ENCODE measurements at places on chromosomes 7 and 10.

GRCh38 chr10:113491967-113492565, 60.8 kb upstream of the HABP2 start:
- no peak for DNase-seq

GRCh38 chr7:101820703-101821102, 3.3 kb downstream of the CUX1 start:
- no peak for DNase-seq

- DNase-seq = no peak
These were observed 108.0 kb upstream of the KMT2C start for GRCh38 chr7:152543799-152544198.

GRCh38 chr7:116630932-116631671, 40.9 kb upstream of the MET start:
- no peak for DNase-seq

DNA sequence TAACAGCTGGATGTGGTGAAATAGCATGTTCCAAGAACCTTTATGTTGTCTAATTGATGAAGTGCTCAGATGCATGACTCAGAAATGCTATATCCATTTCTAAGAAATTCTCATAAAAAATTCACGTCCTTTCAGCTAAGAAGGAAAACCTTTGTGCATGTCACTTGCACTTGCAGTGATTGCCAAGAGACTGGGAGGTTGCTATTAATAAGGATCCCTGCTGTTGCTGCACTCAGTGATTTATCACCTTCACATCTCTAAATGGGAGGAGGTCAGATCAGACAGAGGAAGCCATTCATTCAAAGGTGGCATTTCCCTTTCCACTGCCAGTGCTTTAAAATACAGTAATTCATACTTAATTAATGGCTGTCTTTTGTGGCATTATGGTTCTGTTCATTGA, 89.5 kb downstream of the THSD7A start:
- no peak for DNase-seq

GRCh38 chr7:116552602-116553001, 27.8 kb downstream of the CAV1 start:
- DNase-seq = no peak

DNA sequence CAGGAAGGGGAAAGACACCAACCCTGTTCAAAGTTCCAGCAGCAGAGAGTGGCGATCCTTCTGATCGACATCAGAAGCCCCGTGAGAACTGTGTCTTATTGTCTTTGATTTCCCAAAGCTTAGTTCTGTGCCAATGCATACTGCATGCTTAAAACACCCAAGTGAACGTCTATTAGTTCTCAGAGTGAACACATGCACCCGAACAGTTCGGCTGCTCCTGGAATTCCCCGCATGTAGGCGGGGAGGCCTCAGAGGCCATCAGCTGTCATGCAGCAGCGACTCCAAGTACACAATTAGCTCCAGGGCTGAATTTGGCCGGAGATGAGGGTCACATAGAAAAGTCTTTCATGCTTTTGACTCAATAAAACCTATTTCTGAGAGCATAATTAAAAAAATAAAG, 276.9 kb downstream of the ZMYND11 start:
- DNase-seq = no peak

DNA sequence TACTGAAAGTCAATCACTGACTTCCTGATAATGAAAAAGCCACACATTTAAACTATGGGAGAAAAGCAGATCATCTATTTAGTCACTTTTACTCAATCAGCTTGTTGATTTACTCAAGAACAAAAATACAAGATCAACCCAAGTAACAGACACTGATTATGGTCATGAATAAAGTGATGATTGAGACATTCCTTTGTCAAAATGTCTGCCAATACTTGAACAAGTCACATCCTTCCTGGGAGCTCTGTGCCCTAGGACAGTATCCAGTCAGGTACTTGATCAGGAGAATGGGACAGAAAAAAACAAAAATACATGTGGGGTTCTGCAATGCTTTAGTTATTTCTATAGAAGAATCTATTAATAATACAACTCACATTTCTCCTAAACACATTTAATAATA, 150.0 kb upstream of the NEBL start:
- DNase-seq = no peak

GRCh38 chr7:101971457-101971856, 154.0 kb downstream of the CUX1 start:
- no peak for DNase-seq

GRCh38 chr10:55641601-55642000, 719.5 kb downstream of the ZWINT start:
- DNase-seq = no peak

- no peak for DNase-seq
These were observed 94.7 kb upstream of the PPP2R2D start for GRCh38 chr10:131806146-131806545.

GRCh38 chr10:113523628-113524027, 29.2 kb upstream of the HABP2 start:
- DNase-seq = no peak

GRCh38 chr7:31102973-31103850, 51.1 kb downstream of the ADCYAP1R1 start:
- DNase-seq = no peak

GRCh38 chr7:113087071-113087998, 708 bp upstream of the GPR85 start:
- DNase-seq = no peak

- DNase-seq = no peak
These were observed 169.2 kb upstream of the WNT16 start for GRCh38 chr7:121159553-121159952.

- no peak for DNase-seq
These were observed 5.9 kb upstream of the IFIT1B start for GRCh38 chr10:89371987-89372386.

GRCh38 chr7:152762056-152762455, 2.5 kb downstream of the ACTR3B start:
- DNase-seq = no peak

DNA sequence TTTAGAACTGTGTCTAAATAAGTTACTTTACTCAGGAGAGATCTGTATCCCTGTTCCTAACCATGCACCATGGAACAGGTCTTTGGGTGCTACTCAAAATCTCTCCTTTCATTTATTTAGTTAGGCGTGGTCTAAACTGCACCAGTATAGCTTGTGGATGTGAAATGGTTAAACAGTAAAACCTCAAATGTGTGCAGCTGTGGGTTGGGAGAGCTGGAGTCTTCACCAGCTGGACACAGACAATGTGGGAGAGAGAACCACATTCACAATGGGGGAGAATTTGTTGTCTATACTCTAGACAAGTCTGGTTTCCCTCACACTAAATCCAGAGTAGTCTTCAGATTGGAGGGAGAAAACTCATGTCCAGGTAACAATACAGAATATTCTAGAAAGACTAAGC, 31.2 kb upstream of the IKZF1 start:
- DNase-seq = no peak

DNA sequence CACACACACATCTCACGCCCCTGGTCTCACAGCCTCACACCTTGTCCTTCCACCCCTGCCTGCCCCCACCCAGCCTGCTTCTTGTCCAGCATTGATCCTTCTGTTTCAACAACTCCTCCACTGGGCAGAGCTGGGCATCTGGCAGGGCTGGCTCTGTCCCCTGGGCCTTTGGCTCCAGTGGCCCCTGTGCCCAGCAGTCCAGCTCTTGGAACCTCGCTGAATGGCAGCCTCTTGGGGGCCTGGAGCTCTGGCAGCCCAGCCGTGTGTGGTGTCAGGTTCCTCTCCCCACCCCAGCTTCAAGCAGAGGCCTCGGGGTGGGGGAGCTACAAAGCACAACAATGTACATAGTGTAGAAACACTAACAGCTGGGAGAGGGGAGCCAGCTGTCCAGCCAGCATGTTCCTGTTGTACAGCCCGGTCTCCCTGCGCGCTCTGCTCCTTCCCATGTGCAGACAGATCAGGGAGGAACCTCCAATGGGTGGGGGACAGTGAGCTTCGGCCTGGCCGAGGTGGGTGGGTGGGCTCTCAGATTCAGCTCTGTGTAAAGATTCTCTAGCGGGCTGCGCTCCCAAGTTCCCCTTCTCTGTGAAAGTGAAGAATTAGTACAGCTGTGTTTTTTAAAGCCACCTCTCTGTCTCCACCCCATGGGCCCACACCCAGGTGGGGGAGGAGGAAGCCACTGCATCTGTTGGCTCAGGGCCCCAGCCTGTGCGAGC, 19.4 kb downstream of the ZMIZ2 start:
- no peak for DNase-seq
